ENCODE measurements at places on chromosomes 12 and 14.

DNA sequence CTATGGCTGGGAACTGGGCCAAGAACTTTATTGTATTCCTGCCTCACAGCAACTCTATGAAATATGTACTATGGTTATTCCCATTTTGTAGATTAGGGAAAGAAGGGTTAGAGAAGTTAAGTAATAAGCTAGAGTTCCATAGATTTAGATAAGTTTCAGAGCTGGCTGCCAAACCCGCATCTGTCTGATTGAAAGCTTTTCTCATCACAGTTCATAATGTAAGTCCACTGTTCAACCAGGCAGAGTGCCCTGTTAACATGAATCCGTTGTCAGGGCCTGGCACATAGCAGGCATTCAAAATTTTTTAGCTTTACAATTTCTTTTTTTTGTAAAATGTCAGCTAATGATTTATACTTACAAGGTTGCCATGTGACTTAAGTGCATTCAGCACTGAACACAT, 467.3 kb downstream of the NRXN3 start:
- no peak for DNase-seq

- DNase-seq: no peak
Measured at GRCh38 chr12:46454981-46455380, 82.4 kb upstream of the SLC38A2 start.

- no peak for DNase-seq
Measured at GRCh38 chr14:65074449-65075150, 27.7 kb downstream of the MAX start.

- no peak for DNase-seq
Measured at GRCh38 chr12:20280515-20280914, 87.8 kb upstream of the PDE3A start.

GRCh38 chr12:111599453-111600204, 514 bp upstream of the ATXN2 start:
- peak; percentile 94 for DNase-seq

DNA sequence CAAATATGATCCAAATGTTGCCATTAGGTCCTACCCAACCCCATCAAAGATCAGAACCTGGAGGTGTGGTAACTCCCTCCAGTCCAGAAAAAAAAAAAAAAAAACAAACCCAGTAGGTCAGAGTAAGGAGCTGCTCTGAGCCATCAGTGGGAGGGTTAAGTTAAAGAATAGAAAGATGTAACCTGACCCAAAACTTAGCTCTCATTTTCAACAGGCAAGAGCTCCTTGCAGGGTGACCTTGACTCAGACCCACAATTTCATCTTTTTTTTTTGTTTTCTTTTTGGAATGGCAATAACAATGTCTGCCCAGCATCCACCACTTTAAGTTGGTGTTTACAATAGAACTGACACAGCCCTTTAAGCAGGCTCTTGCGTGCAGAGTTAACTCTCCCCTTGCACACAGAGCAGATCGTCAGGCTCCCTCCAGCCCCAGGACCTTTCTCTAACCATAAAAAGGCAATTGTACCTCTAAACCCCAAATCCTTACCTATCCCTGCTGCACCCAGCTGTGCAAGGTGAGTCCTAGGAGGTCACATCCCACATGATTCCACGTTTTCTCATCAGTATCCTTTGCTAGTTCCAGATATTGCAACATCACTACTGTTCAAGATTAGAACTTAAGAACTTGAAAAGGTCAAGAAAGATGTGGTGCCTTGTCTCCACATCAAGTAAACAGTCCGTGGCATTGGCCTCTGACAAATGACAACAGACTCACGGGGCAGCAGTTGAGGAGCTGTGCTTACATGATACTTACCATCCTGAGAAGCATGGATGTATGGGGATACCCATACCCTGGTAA, 178.6 kb upstream of the EEA1 start:
- DNase-seq: no peak

DNA sequence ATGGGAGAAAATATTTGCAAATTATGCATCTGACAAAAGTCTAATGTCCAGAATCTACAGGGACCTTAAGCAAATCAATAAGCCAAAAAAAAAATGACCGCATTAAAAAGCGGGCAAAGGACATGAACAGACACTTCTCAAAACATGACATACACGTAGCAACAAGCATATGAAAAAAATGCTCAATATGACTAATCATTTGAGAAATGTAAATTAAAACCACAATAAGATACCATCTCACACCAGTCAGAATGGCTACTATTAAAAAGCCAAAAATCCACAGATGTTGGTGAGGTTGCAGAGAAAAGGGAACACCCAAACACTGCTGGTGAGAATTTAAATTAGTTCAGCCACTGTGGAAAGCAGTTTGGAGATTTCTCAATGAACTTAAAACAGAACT, 16.1 kb downstream of the PAWR start:
- no peak for DNase-seq

DNA sequence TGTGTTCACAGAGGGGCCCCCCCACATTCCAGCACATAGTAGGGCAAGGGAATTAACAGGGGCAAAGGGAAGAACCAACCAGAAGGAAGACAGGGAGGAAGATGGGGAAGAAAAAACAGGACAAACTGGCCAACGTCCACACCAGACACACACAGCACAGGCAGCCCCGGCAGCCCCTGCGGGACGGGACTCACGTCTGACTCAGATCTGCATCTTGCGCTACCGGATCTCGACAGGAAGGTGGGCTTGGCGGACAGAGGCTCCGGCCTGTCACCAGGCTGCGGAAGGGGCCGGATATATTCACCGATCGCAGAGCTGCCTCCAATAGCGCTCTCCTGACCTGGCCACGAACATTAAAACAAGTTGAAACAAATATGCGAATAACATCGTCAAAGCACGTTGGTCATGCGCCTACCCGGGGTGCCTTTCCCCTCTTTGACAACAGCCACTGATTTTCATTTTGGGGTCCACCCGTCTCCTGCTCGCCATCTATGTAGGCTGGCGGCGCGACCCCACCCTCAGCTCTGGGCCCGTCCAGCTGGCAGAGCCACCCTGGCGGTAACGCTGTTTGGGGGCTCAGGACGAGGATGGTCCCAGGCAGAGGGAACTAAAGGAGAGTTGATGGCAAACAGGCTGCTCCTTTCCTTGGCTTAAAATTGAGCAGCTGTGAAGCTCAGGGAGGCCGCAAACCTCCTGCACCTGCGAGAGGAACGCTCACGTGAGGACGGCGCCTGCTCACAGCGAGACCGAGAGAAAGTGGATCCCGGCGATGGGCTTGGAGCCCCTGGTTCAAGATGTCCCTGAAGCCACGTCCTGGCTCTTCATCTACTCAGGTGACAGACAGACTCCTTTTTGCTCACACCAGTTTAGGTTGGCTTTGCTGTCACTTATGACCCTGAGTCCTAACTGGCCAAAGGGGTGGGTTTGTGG, 113.6 kb downstream of the PIWIL1 start:
- DNase-seq: no peak

GRCh38 chr14:85010186-85010585, 519.8 kb upstream of the FLRT2 start:
- DNase-seq: no peak

DNA sequence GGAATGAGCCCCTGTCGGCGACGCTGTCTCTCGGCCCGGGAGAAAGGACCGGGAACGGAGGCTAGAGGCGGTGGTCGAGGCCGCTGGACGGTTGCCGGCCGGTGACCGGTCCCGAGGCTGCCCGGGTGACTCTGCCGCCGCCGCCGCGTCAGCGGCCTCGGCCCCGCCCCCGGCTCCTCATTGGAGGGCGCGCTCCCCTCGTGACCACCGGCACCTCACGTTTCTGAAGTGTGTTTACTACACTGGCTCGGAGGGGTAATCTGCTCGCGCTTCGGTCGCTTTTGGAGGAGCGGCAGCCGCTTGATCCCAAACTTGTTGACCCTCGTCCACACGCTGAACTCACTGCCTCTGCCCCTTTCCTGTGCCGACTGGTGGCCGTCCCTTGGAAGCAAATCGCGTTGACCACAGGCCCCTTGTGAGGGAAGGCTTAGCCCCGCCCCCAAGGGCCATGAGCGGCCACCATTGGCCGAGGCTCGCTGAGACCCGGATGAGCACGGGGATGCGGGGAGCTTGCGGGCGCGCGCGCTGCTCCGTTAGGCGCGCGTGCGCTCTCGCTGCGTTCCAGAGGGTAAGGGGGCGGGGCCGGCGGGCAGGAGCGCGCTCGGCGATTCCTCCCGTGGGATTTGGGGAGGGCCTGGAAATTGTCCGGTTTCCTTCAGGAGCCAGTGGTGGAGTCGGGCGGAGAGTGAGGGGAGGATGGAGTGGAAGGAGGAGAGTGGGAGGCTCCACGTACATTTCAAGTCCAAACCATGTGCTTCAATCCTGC, at the start of gene CRY1:
Gene CRY1 (minus strand): TSS at position 133 of the 766 bp plus-strand sequence. CDS start 588 bp downstream, outside the sequence.
- DNase-seq: peak; percentile 69

DNA sequence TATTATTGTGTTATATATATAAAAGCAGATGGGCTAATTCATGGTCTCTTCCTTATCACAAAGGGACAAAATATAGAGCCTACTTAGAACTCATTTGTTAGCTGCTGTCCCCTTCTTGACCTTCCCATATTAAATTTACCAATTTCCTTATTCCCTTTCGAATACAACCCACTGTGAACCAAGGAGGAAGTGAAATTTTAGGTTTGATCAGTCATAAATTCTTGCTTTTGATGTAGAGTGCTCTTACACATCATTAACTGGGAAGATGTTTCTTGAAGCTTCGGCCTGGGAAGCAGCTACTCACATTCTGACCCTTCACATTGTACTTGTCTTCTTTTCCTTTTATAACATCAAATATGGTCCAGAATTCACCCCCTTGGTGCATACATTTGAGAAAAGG, 579.0 kb downstream of the LRFN5 start:
- no peak for DNase-seq

DNA sequence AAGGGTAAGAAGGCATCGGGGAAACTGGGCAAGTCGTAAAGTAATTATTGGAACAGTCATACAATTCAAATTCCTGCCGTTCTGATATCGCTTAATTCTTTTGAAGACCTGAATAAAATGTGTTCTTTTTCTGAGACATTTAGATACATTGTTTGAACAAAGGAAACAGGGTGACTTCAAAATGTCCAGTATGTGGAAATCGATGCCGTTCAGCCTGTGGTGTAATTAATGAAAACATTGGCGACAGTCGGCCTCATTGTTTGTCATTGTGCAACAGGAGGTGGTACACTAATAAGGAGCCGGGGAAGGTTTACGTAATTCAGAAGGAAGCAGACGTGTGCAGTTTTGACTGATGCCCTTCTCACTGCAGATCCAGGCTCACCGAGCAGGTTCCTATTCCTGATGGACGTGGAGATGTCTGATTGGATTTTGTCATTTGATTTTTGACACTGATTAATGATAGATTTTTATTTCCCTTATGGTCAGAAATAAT, 92.7 kb downstream of the BORCS5 start:
- no peak for DNase-seq

DNA sequence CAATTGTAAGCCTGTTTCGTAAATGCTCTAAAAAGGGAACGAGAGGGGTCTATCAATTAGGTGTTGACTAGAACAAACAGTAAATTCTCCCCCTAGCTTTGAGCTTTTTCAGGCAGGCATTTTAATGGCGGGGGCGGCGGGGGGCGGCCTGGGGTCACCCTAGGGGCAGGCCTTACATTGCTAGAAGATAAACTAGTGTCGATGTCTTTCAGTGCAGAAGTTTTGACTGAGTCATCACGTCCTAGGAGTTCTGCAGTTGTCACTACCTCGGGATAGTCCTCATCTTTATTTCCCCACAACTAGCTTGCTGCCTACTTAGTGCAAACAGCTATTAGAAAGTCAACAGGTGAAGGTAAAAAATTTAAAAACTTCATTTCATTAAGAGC, 1.6 kb downstream of the ATP6V1D start:
- no peak for DNase-seq

DNA sequence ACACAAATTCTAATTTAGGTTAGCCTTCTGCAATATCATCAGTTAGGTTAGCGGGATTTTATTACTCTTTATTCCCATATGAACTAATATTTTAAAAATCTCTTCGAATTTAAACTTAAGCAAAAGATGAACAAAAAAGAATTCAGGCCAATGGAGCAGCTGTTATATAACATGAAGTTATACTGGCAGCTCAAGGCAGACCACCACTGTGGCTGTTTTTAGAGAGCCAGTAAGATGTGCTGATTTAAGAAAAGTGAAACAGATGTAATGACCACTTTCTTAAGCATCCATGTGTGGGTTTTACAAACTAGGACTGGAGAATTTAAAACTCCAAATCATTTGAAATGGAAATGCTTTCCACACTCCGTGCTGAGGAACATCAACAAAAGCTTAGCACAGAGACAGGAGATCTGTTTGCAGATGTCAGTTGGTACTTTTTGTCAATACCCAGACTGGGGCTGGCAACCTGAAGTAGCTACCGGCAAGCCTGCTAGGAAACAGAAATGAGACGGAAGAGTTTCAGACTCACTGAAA, 164.9 kb downstream of the TTC7B start:
- no peak for DNase-seq

- DNase-seq: no peak
Measured at GRCh38 chr14:96383445-96383844, 8.5 kb upstream of the AK7 start.

- no peak for DNase-seq
Measured at GRCh38 chr12:12158858-12159257, 88.1 kb downstream of the BCL2L14 start.

DNA sequence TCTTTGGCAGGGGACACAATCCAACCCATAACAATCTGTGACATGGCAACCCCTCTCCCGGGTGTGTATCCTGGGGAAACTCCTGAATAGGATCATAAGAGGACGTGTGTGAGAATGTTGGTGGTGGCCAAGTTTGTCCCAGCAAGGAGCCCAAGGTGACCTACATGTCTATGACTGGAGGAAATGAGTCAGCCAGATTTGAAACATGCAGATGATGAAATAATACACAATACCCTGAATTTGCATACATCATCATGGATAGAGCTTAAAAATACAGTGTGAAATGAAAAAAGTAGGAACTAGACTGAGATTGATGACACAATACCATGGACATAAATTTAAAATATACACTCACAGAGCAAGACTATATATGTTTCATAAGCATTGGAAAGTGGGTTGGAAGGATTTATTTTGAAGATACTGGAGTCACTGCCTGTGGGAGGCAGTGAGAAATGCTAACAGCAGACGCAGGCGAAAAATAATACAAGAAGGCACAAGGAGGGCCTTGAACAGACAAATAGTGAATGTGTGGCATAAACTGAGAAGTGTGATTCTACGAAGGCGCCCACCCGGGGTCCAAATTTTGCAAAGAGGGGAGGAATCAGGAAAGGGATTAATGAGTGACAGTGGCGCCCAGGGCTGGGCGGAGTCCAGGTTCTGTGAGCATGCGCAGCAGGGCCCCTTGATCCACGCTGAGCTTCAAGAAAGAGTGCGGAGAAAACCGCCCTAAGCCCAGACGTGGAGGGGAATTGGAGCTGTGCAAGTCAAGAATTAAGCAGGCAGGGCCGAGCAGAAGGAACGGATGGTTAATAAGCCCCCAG, 7.0 kb upstream of the MAP1LC3B2 start:
- no peak for DNase-seq
